ENCODE measurements at places on chromosomes 2 and 18. TPM values are rescaled to one million over a fixed set of nuclear protein-coding genes. Genes with fewer than 3 reads are reported as not detected.

The TSPYL6 gene
- not detected for total RNA-seq

The ERBB4 gene
- total RNA-seq, result 12.4 TPM

The KCNJ3 gene
- total RNA-seq, result 2.6 TPM

The LDLRAD4 gene
- total RNA-seq, result 29.6 TPM

The ATP8B1 gene
- 5.0 TPM for total RNA-seq

The SCG2 gene
- not detected for total RNA-seq

The UGT1A6 gene
- total RNA-seq, result not detected

The RAB17 gene
- 2.4 TPM for total RNA-seq

The DNAJB2 gene
- total RNA-seq, result 80.4 TPM

The DYSF gene
- 57.8 TPM for total RNA-seq

The CDH7 gene
- not detected for total RNA-seq

The KIAA2012 gene
- not detected for total RNA-seq

The HOXD10 gene
- not detected for total RNA-seq

The NOSTRIN gene
- 16.9 TPM for total RNA-seq

The DNAJC27 gene
- 9.8 TPM for total RNA-seq

The TCF23 gene
- 0.16 TPM for total RNA-seq

The SLC9A4 gene
- not detected for total RNA-seq

The VSNL1 gene
- 10.4 TPM for total RNA-seq

The IL36RN gene
- not detected for total RNA-seq

- no peak for DNase-seq
Measured at GRCh38 chr2:5359397-5359796, 332.8 kb upstream of the SOX11 start.

- DNase-seq, result peak; percentile 69
Measured at GRCh38 chr18:11392980-11393885, 216.2 kb upstream of the SLC35G4 start.

DNA sequence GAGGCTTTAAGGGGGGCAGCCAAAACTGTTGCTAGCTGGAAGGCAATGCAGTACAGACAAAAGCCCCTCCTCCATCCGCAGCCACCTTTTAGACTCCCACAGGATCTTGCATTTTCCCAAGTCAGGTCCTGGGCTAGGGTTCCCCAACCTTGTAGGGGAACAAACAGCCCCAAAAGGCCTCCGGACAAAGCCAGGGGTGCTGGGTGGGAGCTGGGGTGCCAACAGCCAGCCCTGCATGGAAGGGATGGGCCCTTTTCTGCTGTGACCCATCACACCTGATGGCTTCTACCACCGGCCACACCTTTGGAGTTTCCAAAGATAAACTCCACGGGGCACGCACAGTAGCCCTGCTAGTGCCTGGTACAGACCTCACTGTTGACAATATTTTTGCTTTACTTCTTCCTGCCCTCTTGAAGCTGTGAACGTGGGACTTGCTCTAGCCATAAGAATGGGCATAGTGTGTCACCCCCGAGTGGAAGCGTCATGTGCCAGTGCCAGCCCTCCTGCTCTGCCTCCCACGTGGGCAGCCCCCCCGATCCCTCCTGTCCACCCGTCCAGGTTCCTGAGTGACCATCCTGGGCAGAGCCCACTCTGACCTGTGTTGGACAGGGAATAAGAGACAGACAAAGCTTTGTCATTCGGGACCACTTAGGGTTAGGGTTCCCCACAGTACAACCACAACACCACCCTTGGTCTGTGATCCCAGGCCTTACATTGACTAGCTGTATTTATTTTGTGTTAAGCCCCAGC is 18.8 kb downstream of the TUBB6 start:
- peak; percentile 35 for DNase-seq

GRCh38 chr18:62767836-62768557 is 52.7 kb downstream of the PHLPP1 start:
- DNase-seq, result no peak

GRCh38 chr2:195651046-195651445 is 6.0 kb upstream of the SLC39A10 start:
- no peak for DNase-seq

GRCh38 chr2:115574667-115575066 is 1132.2 kb downstream of the DPP10 start:
- DNase-seq, result peak; percentile 54

- DNase-seq, result no peak
Measured at GRCh38 chr2:145617420-145617819, 1097.5 kb upstream of the ZEB2 start.

GRCh38 chr2:174035117-174035635 is 70.0 kb upstream of the SP3 start:
- no peak for DNase-seq

- DNase-seq, result no peak
Measured at GRCh38 chr2:190887089-190887488, 6.5 kb downstream of the GLS start.

- DNase-seq, result peak; percentile 90
Measured at GRCh38 chr18:2857491-2858131, 10.8 kb downstream of the EMILIN2 start.

- no peak for DNase-seq
Measured at GRCh38 chr2:170887896-170888295, 41.2 kb upstream of the GORASP2 start.

- no peak for DNase-seq
Measured at GRCh38 chr2:64212346-64212745, 68.1 kb upstream of the PELI1 start.

DNA sequence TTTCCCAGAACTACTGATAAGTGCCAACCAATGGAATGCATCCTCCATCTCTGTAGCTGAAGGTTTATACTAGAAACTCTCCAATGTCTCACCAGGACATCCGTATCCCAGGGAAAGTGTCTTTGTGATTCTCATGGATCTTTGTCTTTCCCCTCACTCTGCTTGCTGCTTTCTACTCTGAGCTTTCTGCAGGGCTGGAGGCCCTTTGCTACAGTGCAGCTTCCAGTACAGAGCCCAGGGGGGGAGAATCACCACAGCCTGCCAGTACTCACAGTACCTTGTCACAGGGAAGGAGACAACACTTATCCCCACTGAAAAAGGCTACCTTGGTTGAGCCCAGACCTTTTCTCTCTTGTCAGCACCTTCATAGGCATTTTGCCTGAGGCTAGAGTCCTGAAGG is 627.0 kb downstream of the CNTNAP5 start:
- no peak for DNase-seq

GRCh38 chr2:168920504-168921157 is 19.5 kb downstream of the G6PC2 start:
- DNase-seq, result no peak

GRCh38 chr18:26710470-26711096 is 154.9 kb downstream of the AQP4 start:
- no peak for DNase-seq

DNA sequence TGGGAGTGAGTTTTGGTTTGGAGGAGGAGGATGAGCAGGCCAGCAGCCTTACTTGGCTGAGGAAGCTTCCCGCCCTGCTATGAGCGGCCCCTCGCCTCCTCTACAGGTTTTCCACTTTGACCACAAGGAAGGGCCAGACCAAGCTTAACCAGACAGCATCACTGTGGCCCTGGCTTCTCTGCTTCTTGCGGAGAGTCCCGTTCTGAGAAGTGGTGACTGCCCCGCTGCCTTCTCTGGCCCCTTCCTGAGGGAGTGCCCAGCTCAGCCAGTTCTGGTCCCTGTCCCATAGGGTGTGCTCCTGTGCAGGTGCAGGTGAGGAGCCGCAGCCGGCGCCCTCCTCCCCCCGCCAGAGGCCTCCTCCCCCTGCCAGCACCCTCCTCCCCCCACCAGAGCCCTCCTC is 101.0 kb downstream of the FAM210A start:
- no peak for DNase-seq

DNA sequence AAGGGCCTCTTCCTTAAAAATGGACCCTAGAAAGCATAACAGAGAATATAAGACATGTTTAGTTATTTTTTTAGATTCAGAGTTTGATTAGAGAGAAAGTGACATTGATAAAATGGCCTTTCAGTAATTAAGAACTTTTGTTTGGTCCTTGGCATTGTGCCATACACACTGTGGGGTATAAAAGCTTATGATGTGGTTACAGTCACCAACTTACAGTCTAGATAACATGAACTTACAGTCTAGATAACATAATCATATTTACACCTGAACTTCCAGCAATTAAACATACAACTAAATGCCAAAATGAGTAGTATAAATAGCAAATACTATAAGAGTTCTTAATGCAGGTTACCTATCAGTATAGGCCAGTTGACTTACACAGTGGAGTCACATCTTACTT is 25.6 kb upstream of the EFEMP1 start:
- no peak for DNase-seq

- peak; percentile 64 for DNase-seq
Measured at GRCh38 chr2:112140205-112140802, 2.1 kb downstream of the FBLN7 start.

- DNase-seq, result no peak
Measured at GRCh38 chr2:207041279-207041678, 102.0 kb downstream of the CPO start.

DNA sequence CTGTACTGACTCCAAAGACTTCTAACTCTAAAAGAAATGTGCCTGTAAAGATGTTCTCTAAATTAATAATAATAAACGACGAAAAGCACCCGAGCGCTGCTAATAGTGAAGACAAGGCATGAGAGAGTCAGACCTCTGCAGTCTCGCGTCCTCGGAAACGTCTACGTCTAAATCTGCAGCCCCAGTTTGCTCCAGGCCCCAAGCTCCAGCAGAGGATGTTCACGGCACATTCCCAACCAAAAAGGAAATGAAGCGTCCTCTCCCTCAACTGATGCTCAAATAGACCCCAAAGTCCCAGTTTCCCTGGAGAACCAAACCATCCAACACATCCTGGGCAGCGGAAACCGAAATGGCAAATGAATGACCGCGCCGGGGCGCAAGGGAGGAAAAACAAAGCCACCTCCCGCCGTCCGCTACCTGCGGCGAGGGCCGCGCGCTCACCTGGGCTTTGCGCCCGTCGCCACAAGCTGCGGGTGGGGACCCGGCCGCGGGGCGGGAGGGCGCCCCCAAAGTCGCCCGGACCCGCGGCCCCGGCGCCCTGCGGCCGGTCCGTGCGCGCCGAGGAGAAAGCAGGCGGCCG is 47.1 kb upstream of the CCDC150 start:
- DNase-seq, result no peak

DNA sequence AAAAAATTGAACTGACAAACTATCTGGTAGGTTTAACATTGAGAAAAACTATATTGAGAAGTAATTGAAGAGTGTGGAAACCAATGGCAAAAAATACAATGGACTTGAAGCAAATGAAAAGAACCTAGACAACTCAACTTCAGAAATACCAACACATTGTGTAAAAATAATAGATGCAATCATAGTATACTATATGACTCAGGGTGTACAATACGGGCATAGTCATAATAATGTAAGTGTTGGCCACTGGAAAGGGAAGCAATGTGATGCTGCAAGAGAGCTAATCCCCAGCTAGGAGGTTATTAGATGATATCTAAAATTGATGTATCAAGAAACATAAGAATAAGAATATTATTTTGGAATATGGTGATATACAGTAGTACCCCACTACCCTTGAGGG is 45.3 kb downstream of the SMAD7 start:
- DNase-seq, result no peak

DNA sequence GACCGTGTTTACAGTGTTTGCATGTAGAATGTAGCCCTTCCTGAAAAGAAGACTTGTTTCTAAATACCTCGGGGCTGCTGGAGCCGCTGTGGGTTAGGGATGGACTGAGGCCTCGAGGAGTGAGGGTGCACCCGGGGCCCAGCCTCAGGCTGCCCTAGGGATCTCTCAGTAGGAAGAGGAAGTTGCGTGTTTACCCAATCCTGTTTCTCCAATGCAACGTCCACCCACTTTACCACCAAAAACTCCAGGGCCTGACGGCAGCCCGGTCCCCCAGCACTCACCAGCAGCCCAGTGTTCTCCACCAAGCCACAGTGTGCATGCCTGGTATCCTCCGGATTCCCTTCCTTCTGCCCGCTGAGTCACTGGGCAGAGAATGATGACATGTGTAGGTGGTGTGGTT is 255.8 kb downstream of the GLI2 start:
- DNase-seq, result peak; percentile 34

GRCh38 chr18:58152891-58153290 is 108.9 kb downstream of the NEDD4L start:
- DNase-seq, result no peak

- DNase-seq, result no peak
Measured at GRCh38 chr2:25256488-25256875, 85.2 kb downstream of the DNMT3A start.

DNA sequence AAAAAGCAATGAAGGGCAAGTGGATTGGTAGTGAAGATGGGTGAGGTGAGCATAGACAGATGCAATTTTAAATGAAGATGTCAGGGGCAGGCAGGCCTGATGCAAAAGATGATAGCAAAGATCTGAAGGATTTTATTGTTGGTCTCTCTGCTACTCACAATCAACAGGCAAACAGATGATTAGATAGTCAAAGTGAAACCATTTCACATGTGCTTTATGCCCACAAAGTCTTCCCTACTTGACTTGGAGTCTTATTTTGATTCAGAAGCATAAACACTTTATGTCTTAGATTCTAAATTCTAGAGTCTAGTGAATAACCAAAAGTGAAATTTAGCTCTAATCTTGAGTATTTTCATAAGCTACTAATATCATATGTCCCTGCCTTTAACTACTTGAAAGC is 153.8 kb upstream of the HNRNPA3 start:
- DNase-seq, result no peak

- DNase-seq, result no peak
Measured at GRCh38 chr2:109166811-109167210, 37.8 kb downstream of the SH3RF3 start.

DNA sequence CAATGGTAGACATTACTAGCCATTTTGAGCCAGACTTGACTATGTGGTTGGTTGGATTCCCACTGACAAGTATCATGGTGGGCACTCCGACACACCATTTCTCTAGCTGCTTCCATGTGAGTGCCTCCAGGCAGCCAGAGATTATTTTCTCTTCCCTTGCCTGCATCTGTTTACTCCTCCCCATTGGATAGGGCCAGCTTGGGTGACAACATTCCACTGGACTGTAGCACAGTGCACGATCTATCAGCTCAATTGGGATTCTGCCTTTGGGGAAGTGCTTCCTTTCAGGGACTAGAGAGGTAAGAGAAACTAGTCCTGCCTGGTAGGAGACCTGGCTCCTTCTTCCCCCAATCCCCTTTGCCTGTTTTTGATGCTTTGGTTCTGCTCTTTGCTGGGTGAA is 49.0 kb upstream of the MAP4K3 start:
- DNase-seq, result no peak

DNA sequence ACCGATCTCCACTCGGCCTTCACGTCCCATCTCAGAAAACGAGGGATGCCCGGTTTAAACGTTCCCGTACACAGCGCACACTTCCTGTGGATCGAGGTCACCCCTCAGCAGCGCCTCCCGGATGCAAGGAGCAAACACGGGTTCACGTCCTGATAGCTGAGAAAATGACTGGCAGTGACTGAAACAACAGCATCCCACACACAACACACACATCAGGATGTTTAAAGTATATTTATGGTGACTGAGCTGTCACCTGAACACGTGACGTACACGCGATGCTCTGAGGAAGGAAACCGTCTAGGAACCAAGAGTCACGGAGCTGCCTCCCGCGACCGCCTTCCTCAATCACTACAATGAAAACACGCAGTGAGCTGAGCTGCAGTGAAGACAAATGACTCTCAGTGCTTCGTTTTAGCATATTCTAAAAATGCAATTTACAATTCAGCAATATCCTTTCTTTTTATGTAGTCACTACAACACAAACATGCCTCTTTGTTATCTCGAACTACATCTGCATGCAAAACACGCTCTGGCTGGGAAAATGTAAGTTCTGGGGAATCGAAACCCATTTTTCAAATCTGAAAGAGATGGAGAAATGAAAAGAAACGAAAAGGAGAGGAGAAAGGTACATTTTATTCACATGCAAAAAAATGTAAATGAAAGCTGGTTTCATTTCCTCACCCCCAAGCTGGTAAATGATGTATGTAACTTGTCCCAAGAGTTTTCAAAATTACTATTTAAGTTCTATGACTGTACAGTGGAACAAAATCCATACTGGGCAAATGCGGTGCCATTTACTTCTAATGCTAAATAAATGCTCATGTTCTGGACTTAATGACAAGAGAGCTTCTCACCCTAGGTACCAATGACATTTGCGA is 19.8 kb downstream of the HDAC4 start:
- no peak for DNase-seq

Data from Right ventricle myocardium inferior (tissue), 1 donor.